GM19239 (cell line): ENCODE measurements at places on chromosomes 7 and 10.

DNA sequence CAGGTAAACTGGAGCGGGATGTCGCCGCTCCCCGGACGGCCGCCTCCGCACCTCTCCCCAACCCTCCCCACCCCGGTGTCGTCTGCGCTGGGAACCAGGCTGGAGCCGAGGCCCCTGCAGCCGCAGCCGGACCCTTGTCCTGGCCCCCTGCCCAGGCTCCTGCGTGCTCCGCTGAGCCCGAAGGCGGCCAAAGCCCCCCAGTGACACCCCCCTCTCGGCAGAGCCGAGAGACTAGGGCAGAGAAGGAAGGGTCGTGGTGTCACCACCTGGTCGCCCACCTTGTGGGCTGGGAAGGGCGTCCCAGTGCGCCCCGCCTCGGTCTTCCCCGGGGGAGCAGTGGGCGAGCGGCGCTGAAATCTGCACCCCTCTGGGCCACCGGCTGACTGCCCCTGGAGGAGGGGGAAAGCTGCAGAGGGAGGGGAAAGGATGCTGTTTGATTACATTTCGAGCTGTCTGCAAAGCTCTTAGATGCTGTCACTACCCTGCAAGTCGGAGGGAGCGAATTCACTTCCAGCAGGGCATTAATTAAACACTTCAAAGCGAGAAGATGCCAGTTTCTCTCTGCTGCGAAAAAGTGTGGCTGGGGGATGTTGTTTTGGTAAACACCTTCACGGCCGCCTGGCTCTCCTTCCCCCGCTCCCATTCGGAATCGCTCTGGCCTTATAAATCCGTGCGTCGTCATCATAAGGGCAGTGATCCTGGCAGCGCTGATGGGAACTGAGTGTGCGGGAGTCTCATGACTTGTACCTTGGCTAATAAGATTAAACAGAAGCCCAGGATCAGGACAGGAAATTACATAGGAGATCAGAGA, 622 bp downstream of the DYNC1I1 start:
- no peak for DNase-seq

DNA sequence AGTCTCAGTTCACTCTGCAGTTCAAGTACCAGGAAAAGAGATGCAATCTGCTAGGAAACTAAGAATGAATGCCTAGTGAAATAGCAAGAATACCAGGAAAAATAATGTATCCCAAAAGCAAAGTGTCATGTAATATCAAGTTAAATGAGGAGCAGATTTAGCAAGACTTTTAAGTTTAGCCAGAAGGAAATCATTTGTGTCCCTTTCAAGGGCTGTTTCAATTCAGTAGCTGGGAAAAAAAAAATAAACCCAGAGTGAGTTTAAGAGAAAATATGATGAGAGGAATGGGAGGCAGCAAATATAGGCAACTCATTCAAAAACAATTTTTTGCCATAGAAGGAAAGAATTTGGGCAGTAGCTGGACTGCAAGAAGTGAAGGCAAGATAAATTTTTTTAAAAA, 135.8 kb downstream of the DGKB start:
- no peak for DNase-seq

DNA sequence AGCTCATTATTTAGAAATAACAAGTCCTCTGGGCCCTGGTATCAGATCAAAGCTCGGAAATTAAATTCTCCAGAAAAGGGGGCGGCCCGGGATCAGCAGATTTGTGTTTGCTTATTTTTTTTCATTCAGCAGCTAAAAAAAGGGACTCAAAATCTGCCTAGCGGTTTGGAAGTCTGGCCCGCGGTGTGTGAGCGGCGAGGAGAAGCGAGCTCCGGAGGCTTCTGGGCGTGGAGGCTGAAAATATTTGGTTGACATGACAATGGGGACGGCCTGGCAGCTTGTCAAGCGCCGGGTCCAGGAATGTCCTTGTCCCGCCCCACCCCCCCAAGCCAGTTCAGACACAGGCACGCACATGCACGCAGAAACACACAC, 43.4 kb downstream of the FOXL3 start:
- no peak for DNase-seq

DNA sequence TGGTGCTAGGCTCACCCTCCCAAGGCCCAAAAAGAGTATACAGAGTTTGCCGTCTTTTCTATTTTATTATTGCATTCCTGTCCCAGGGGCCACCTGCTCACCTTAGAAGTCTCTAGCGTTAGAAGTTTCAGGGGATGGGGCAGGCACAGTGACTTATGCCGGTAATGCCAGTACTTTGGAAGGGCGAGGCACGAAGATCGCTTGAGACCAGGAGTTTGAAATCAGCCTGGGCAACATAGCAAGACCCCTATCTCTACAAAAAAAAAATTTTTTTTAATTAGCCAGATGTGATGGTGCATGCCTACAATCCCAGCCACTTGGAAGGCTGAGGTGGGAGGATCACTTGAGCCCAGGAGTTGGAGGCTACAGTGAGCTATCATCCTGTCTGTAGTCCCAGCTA, 30.3 kb upstream of the HSPB1 start:
- DNase-seq = no peak

GRCh38 chr10:44361109-44361508, 23.8 kb downstream of the CXCL12 start:
- DNase-seq = no peak

DNA sequence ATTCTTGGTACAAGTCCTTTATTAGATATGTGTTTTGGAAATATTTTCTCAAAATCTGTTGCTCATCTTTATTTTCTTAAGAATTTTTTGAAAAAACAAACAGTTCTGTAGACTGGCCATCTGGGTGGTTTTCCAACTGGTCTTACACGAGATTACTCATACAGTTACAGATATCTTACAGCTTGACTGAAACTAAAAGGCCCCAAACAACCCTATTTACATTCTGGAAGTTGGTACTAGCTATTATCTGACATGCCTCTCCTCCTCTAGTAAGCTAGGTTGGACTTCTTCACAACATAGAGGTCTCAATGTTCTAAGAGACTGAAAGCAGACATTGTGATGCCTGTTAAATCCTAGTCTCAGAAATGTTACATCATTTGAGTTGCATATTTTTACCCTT, 52.0 kb downstream of the ZNF22 start:
- DNase-seq = no peak

GRCh38 chr10:114854906-114855305, 33.3 kb downstream of the FHIP2A start:
- no peak for DNase-seq

DNA sequence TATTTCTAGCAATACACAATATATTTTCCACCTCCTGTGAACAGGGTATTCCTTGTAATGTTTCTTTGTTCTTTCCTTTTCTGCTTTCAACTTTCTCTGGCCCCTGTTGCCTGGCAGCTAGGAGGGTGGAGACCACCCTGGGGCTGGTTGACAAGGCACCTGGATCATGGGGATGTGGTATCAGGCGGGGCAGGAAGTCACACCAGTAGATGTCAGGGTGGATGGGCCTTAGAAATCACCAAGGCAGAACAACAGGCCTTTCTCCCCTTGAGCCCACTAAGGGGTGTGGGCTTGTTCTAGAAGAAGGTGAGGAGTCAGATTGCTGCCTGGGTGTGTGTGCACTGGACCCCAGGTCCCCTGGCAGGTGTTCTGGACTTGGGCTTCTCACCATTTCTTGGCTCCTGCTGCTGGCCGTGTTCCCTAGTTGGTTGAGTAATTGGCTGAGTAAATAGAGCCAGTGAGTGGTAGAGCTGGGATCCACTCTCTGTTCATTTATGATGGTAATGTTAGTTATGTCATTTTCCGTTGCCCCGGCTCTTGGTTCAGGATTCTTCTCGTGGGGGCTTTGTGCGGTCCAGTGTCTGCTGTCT, 24.9 kb downstream of the ZNF783 start:
- no peak for DNase-seq

DNA sequence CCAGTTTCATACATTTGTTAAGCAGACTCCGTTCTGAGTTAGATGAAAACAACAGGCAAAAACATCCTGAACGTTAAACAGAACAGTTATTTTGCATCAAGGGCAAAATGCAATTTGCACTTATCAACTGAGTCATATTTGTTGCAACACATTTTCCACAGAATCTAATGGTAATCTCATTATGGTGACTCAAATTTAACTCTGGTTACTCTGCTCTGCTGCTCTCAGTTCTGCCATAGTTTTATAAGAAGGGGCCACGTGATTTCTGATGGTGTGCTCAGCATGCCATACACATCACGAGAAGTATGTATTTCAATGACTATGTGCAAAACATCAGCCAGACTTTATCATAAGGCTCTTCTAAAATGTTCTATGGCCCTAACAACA, 148.8 kb downstream of the CHCHD3 start:
- no peak for DNase-seq

GRCh38 chr10:132374176-132374575, 22.8 kb upstream of the PWWP2B start:
- DNase-seq = no peak

- no peak for DNase-seq
These were observed 3.4 kb upstream of the MNX1 start for GRCh38 chr7:157013602-157014549.

- no peak for DNase-seq
These were observed 20.4 kb upstream of the ZNF488 start for GRCh38 chr10:47404446-47404845.

- no peak for DNase-seq
These were observed 56.9 kb downstream of the ADK start for GRCh38 chr10:74207691-74208480.

DNA sequence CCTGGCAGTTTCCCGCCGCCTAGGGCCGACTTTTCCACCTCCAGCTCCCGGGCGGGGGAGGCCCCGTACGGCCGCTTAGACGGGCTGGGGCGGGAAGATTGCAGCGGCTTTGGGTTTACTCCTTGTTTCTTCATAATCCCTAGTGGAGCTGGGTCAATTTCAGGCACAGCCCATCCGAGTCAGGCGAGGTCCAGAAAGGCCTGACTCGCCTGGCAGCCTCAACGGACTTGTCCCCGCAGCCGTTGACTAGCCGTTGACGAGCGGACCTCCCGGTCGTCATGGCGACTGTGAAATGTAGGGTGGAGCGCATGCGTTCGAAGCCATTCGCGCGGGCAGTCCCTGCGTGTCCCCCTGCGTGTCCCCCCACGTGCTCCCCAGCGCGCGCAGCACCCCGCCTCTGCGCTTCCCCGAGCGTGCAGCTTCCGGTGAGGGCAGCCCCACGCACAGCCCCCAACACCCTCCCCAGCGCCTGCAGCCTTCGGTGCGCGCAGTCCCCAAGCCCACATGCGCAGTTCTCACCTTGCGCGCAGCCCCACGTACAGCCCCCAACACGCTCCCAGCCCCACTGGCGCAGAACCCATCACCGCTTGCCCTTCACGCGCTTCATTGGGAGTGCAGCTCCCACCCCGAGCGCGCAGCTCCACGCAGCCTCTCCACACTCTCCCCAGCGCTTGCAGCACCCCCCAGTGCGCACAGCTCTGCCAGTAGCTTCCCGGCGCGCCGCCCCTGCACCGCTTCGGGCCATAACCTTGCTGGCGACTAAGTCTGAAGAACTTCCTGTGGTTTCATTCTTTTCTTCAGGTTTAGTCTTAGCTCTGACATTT, 67.8 kb downstream of the TBX20 start:
- no peak for DNase-seq

GRCh38 chr10:54622017-54622416, 179.0 kb downstream of the PCDH15 start:
- no peak for DNase-seq
